ENCODE measurements at places on chromosomes 1 and 21.

DNA sequence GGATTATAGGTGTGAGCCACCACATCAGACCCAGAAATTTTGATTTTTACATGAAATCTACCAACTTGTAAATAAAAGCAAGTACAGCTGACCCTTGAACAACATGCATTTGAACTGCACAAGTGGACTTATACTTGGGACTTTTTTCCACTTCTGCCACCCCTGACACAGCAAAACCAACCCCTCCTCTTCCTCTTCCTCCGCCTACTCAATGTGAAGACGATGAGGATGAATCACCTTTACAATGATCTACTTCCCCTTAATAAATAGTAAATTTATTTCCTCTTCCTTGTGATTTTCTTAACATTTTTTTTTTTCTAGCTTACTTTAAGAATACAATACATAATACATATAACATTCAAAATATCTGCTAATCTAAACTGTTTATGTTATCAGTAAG, 17.5 kb upstream of the YRDC start:
- DNase-seq = no peak

GRCh38 chr1:157438146-157438545, 114.2 kb downstream of the FCRL5 start:
- no peak for DNase-seq

GRCh38 chr21:41817877-41818855, 51.3 kb upstream of the RIPK4 start:
- DNase-seq = no peak

DNA sequence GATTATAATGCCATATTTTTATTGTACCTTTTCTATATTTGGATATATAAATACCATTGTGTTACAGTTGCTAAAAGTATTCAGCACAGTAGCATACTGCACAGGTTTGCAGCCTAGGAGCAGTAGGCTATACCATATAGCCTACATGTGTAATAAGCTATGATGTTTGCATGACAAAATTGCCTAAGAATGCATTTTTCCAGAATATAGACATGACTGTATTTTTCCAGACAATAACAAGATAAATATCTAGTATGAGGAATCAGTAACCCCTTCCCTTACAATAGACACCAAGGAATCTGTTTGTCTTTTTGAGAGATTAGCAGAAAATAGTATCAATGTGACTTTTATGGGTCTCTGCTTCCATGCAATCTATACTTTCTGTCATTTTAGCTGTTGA, 228.6 kb downstream of the GRIK1 start:
- no peak for DNase-seq

All from globus pallidus (tissue), 1 donor.